ENCODE measurements at places on chromosomes 7 and 10. TPM values are rescaled to one million over a fixed set of nuclear protein-coding genes. Genes with fewer than 3 reads are reported as not detected.

The OPN1SW gene
- not detected for total RNA-seq

The ZNF853 gene
- 23.6 TPM for total RNA-seq

The PKD2L1 gene
- not detected for total RNA-seq

The GPRIN2 gene
- not detected for total RNA-seq

The CNPY1 gene
- total RNA-seq, result not detected

The BPGM gene
- total RNA-seq, result 8.7 TPM

The RBP3 gene
- not detected for total RNA-seq

The CPA2 gene
- total RNA-seq, result 1.6 TPM

The CDC14C gene
- not detected for total RNA-seq

The CFAP43 gene
- total RNA-seq, result 0.89 TPM

The TUBAL3 gene
- total RNA-seq, result not detected

The AFAP1L2 gene
- 3.8 TPM for total RNA-seq

The HHEX gene
- total RNA-seq, result 9.6 TPM

The NODAL gene
- total RNA-seq, result not detected

The IRF5 gene
- total RNA-seq, result 2.4 TPM

The TBX20 gene
- total RNA-seq, result 1.3 TPM

The SHH gene
- total RNA-seq, result not detected

The UTF1 gene
- total RNA-seq, result not detected

The BTRC gene
- 3.4 TPM for total RNA-seq

The NKX2-3 gene
- not detected for total RNA-seq

The CDK13 gene
- total RNA-seq, result 44.5 TPM

The TRPV6 gene
- not detected for total RNA-seq

The GPR141 gene
- not detected for total RNA-seq

The CYP3A5 gene
- total RNA-seq, result not detected

The CXCL12 gene
- 16.5 TPM for total RNA-seq

The MKI67 gene
- 15.0 TPM for total RNA-seq
